ENCODE measurements at places on chromosomes 12 and 14. TPM values are rescaled to one million over a fixed set of nuclear protein-coding genes. Genes with fewer than 3 reads are reported as not detected.

The PPP1R36 gene
- total RNA-seq, result not detected

The TDP1 gene
- 52.5 TPM for total RNA-seq

The IKBIP gene
- 67.1 TPM for total RNA-seq

The CLEC9A gene
- total RNA-seq, result not detected

The BCL2L2 gene
- total RNA-seq, result 14.0 TPM

The CALM1 gene
- 285 TPM for total RNA-seq

The SYT1 gene
- 0.10 TPM for total RNA-seq

GRCh38 chr12:53977596-53978445, 3.1 kb upstream of the HOTAIR start:
- no peak for DNase-seq

GRCh38 chr14:82009993-82010392, 476.3 kb upstream of the SEL1L start:
- DNase-seq, result no peak

GRCh38 chr12:106137530-106138356, 1.0 kb downstream of the NUAK1 start:
- peak; percentile 16 for DNase-seq

GRCh38 chr12:88417531-88417930, 162.7 kb downstream of the KITLG start:
- no peak for DNase-seq

GRCh38 chr14:72851635-72852034, 42.3 kb downstream of the DPF3 start:
- DNase-seq, result no peak

DNA sequence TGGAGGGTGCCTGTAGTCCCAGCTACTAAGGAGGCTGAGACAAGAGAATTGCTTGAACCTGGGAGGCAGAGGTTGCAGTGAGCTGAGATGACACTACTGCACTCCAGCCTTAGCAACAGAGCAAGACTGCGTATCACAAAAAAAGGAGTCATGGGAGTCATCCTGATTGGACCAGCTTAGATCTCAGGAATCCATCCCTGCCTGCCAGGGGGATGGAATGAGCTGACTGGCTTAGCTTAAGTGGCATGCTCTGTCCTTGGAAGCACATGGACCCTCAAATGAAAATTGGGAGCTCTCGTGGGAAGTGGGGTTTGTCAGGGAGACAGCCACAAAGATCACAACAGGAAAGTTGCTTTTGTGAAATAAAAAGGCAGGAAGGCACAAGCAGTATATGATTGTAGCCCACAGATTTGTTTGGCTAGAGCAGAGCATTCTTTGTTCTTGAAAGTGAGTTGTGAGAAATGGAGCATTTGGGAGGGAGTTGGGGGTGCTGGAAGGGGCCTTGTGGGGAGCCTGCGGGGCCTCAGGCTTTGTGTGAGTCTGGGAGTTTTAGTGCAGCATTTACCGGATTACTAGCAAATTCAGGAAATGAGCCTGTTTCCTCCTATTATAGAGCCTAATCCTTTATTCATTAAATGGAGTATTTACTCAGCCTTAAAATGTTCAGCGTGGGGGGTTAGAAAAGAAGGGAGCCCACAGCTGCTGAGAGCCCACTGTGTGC, 30.7 kb downstream of the DGLUCY start:
- peak; percentile 18 for DNase-seq

DNA sequence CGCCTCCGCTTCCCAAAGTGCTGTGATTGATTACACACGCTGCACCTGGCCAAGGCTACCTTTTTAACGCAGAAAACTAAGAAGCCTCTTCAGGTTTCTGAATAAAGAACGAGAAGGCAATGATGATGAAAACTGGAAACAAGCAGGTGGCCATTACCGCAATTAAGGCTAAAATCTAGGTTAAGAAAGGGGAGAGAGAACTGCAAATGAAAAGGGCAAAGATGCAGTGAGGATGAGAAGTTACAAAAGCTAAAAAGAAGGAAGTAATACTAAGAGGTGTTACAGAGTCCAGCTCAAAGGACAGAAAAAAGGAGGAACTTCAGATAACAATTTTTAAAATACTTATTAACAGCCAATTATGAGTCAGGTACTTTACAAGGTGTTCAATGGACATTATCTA, 79.7 kb downstream of the DUSP16 start:
- DNase-seq, result no peak

GRCh38 chr12:121452340-121452984, 52.5 kb downstream of the RNF34 start:
- DNase-seq, result no peak

DNA sequence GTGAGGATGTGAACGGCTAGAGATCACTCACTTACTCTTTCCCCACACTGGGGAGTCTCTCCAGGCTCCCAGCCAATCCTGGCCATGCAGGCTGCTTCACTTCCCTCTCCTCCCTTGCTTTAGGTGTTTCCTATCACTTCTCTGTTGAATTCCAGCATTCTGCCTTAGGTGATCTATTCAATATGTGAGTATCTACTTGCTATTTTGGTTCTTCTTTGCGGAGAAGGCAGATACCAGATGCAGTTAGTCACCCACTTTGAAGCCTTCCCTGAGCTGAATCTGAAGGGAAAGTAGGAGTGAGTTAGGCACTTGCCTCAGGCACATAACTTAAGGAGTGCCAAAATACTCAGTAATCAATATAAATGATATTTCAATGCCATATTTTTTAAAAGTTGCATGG, 36.0 kb upstream of the FAR2 start:
- DNase-seq, result peak; percentile 7

DNA sequence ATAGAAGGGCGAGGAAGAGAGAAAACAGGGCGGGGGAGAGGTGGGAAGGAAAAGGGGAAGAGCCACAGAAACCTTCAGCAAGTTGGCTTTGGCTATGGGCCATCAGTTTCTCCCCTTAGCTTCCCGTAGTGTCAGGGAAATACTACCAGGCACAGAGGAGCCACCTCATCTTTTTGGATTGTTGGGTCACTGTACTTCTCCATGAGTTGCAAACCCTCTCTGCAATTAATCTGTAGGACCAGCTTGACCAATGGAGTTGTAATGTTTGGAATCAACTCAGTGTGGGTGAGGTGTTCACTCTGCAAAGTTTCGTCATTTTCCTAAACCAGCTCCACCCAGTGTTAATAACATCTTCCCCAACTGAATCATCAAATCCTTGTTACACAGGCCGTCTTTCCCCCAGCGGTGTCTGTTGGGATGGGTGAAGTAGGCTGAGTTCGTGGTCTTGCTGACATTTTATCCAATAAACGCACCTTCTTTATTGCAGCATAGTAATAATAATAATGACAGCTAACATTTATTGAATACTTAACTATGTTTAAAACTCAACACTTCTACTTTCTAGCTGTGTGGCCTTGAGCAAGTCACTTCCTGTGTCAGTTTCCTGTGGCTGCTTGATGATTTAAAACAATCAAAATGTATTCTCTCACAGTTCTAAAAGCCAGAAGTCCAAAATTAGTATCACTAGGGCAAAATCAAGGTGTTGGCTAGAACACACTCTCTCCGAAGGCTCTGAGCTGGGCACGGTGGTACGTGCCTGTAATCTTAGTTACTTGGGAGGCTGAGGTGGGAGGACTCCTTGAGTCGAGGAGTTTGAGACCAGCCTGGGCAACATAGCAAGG, 8.1 kb upstream of the GLTP start:
- peak; percentile 98 for DNase-seq

- no peak for DNase-seq
These were observed 2.3 kb downstream of the DGLUCY start for GRCh38 chr14:91115986-91116770.

DNA sequence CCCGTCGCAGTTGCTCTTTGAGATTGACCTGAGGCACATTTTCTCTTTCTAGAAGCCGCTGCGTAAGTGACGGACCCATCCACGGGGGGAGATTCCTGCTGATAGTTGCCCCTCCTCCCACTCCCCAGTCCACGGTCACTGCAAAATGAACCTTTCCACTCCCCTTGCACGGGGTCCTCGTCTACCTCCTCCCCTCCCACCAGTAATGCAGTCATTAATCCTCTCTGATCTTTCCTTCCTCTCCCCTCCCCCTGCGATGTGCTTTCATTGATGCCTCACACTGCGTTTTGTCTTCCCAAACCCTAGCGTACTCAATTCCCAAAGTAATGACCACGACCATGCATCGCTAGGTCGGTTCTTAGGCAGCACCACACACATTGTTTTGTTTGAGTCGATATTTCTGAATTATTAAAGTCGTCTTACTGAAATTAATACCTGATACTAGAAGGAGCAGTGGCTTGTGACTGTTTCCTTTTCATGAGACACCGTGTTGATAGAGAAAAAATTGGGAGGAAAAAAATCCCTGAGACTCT, 857 bp downstream of the ETNK1 start:
- DNase-seq, result peak; percentile 39

DNA sequence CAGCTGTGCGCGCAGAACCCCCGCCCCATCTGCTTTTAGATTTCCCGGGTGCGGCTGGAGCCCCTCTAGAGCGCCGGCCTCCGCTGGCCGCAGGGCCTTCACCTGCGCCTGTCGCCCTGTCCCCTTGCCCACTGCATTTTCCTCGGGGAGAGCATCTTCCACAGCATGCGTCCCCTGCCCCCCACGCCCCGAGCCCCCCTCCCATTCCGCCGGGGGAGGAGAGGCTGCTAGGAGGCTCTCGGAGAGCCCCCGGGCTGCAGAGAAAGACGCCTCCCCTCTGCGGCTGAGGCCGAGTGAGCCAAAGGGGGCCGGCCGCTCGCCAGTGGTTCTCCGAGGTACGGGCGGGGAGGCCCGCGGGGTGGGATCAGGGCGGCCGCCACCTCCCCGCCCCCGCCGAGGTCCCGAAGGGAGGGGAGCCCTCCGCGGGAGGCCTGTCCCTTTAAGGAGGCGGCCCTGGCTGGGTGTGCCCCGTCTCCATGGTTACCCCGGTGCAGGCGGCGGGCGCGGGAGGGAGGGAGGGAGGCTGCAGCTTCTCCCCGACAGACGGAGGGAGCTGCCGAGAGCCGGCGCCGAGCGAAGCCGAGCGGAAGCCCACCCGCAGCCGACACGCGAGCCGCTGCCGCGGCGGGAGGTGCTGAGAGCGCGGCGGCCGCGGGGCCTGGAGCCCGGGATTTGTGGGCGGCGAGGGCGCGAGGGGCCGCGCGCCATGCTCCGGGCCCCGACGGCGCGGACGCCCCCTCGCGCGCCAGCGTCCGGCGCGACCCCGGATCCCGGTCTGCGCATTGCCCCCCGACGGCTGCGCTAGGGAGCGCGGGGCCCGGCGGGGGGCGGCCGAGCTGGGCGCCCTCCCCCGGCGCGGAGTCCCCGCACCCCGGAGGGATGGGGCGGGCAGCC, at the start of gene KCNH3:
KCNH3 (plus strand) TSS at position 521 of the 894 bp plus-strand sequence. CDS start 387 bp downstream, outside the sequence.
- peak; percentile 63 for DNase-seq

DNA sequence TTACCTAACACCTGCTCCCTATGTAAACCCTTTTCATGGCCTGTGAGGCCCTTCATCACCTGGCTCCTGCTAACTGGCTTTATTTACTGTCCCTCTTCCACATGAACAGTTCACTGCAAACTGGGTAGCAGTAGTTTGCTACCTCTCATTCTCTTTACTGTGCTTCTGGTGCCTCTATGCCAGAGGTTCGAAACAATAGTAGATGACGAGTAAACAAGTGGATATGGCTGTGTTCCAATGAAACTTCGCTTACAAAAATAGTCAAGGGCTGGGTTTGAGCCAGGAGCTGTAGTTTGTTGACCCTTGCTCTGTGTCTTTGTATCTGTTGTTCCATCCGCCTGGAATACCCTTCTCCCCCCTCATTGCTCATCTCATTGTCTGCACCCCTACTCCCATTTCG, 233.6 kb upstream of the RMST start:
- DNase-seq, result no peak

DNA sequence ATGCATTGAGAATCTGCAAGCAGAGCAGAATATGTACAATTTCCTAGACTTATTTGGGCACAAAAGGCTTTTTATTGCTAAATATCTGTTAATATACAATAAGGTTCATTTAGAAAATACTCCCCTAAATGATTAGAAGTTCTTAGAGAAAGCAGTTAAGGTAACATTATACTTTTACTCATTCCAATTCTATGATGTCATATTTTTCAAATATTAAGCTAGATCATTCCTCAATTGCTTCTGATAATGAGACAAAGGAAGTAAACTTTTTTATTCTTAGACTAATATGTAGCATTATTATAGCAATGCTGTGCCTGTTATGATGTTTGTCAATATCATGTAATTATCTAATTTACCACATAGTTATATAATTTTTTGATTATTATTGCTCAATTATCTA, 447.0 kb downstream of the SLC16A7 start:
- no peak for DNase-seq

GRCh38 chr12:3117591-3118015, 40.4 kb downstream of the TSPAN9 start:
- peak; percentile 96 for DNase-seq

DNA sequence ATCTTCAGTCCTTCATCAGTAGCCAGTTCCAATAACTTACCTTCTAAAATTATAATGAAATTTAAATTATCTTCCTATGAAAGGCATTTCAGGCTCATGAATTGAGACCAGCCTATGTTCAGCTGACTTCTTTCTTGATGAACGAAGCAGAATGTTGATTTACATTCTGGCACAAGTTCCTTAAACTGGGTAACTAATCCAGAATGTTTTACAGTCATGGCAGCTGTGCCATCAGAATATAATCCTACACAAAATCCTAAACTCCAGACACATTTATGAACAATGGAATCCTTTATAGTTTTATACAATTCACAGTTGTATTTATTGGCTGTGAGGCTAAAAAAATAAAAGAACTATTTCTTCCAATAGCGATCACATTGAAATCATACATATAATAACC, 97.3 kb upstream of the CPM start:
- DNase-seq, result no peak

GRCh38 chr14:53510281-53510912, 357.3 kb upstream of the DDHD1 start:
- DNase-seq, result no peak

DNA sequence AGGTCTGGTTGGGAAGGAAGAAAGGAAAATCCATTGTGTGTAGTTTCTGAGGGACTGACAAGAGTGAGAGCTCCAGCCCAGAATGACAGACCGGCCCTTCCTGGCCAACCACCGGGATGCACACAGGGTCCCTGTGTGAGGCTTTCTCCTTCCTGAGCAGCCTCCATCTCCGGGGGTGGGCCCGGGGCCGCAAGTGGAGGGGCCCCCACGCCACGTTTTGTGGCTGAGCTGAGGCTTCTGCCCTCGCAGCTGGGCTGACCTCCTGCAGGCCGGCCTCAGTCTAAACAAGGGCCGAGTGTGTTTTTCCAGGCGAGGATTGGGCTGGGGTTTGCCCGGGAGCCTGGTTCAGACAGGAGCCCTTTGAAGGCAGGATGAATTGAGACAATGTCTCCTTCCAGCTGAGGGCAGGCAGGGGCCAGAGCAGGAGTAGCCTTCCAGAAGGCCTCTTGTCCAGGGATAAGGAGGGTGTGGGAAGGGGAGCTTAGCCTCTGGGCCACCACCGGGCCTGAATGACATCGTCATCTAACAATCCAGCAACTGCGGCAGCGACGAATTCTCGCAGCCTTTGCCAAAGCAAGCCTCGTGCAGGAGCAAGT, 96.5 kb upstream of the NCOR2 start:
- DNase-seq, result no peak

- no peak for DNase-seq
These were observed 290.9 kb downstream of the CACNA1C start for GRCh38 chr12:2343681-2344080.

Data from HT1080 (cell line).